Thoracic aorta (tissue), 2 donors: ENCODE measurements at places on chromosomes 2 and 18.

GRCh38 chr18:31636387-31636786 lies 44.7 kb downstream of the TTR start:
- no peaks in the 10 kb centered on the region for H3K36me3 ChIP-seq
- DNase-seq: no peak
- no peak overlapping the region for H3K27ac ChIP-seq
- H3K4me1 ChIP-seq: no peaks in the 10 kb centered on the region

DNA sequence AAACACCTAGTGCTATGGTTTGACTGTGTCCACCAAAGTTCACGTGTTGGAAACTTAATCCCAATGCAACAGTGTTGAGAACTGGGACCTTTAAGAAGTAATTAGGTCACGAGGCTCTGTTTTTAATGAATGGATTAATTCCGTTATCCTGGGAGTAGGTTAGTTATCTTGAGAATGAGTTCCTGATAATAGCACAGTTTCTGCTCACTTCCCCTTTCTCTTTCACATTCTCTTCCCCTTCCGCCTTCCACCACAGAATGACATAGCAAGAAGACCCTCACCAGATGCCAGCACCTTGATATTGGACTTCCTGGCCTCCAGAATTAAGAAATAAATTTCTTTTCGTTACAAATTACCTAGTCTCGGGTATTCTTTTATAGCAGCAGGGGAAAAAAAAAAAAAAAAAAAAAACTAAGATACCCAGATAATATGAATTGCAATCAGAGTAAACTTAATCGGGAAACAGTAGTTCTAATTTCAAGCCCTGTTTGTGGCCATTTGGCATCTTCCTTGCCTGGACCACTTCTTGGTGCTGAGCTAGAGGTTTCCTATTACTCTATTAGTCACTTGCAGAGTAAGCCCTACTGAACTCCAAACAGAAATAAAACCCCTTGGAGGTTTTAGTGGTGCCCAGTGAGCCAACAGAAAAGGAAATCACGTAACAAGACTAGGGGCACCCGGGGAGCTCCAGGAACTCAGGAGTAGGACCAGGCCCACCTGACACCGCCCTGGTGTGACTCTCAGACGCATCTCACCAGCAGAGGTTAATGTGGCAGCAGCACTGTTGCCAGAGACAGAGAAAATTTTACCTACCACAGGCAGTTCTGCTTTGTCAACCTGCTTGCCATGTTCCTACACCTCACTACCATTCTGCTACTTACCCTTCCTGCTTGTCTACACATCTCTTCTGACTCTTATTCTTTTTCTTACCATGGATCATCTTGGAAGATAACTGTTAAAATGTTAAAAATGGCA lies 147.6 kb upstream of the CAB39 start:
- no peak overlapping the region for H3K27ac ChIP-seq
- H3K4me3 ChIP-seq: no peak overlapping the region
- H3K36me3 ChIP-seq: no peaks in the 10 kb centered on the region

GRCh38 chr2:14635391-14635871 lies 2.9 kb downstream of the LRATD1 start:
- peaks cover 27% of the 10 kb centered on the region for H3K4me1 ChIP-seq
- peak overlapping the region; percentile 86 for H3K27ac ChIP-seq
- no peaks in the 10 kb centered on the region for H3K27me3 ChIP-seq

GRCh38 chr2:96163768-96164429 lies 18.7 kb upstream of the DUSP2 start:
- no peaks in the 10 kb centered on the region for H3K4me1 ChIP-seq
- H3K4me3 ChIP-seq: no peak overlapping the region
- no peak overlapping the region for H3K27ac ChIP-seq
- no peaks in the 10 kb centered on the region for H3K27me3 ChIP-seq

DNA sequence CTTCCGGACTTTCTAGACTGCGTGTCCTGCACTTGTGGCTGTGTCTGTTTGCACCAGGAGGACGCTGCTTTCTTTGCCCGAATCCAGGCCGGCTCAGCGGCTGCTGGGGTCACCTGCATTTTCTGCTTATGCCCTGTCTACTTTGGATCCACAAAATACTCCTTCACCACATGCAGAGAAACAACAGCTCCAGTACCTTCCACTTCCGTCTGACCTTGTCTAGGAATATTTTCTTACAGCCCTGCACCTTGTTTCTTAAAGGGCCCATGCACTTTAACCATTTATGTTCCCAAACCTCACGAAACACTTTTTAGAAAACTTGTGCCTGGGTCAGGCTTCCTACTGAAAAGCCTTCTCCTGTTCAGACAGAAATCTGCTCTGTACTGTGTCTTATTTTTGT lies 129.4 kb upstream of the NCK2 start:
- H3K27ac ChIP-seq: no peak overlapping the region
- H3K4me1 ChIP-seq: no peaks in the 10 kb centered on the region
- H3K36me3 ChIP-seq: no peaks in the 10 kb centered on the region
- H3K27me3 ChIP-seq: no peaks in the 10 kb centered on the region

DNA sequence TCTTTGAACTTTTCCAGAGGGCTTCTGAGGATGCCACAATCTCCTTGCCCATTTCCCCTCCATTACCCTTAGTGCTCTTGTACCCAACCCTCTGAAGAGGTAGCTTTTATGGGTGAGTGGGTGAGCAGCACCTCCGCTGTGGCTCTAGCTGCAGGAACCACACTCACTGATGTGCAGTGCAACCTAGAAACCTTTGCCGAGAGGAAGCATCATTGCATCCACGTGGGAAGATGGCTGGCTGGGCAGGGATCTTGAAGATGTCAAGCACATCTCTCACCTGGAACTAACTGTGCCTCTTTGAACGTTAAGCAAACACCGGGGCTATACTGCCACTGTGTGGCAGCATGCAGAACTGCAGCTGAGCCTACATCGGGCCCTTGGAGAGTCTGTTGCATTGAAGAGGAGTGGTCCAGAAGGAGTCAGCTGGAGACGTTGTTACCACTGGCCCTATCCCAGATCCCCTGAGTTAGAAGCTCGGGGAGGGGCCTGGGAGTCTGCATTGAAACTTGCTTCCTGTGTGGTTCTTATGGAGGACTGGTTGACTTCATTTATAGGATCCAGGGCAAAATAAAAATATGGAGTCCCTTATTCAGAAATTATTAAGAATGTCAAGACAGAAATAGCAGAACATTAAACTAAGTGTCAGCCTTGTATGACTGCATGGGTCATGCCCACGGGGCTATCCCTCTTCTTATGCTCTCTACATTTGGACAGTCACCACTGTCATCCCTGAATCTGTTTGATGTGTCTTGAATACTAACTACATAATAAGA lies 28.7 kb downstream of the IGFBP5 start:
- H3K36me3 ChIP-seq: peaks cover 15% of the 10 kb centered on the region
- peaks cover 4% of the 10 kb centered on the region for H3K4me1 ChIP-seq
- H3K27ac ChIP-seq: no peak overlapping the region
- DNase-seq: no peak
- no peak overlapping the region for H3K4me3 ChIP-seq
- no peaks in the 10 kb centered on the region for H3K27me3 ChIP-seq

GRCh38 chr2:24617424-24617823 lies 126.4 kb downstream of the NCOA1 start:
- H3K27ac ChIP-seq: no peak overlapping the region
- H3K27me3 ChIP-seq: no peaks in the 10 kb centered on the region
- H3K4me3 ChIP-seq: no peak overlapping the region
- H3K36me3 ChIP-seq: no peaks in the 10 kb centered on the region
- DNase-seq: no peak

DNA sequence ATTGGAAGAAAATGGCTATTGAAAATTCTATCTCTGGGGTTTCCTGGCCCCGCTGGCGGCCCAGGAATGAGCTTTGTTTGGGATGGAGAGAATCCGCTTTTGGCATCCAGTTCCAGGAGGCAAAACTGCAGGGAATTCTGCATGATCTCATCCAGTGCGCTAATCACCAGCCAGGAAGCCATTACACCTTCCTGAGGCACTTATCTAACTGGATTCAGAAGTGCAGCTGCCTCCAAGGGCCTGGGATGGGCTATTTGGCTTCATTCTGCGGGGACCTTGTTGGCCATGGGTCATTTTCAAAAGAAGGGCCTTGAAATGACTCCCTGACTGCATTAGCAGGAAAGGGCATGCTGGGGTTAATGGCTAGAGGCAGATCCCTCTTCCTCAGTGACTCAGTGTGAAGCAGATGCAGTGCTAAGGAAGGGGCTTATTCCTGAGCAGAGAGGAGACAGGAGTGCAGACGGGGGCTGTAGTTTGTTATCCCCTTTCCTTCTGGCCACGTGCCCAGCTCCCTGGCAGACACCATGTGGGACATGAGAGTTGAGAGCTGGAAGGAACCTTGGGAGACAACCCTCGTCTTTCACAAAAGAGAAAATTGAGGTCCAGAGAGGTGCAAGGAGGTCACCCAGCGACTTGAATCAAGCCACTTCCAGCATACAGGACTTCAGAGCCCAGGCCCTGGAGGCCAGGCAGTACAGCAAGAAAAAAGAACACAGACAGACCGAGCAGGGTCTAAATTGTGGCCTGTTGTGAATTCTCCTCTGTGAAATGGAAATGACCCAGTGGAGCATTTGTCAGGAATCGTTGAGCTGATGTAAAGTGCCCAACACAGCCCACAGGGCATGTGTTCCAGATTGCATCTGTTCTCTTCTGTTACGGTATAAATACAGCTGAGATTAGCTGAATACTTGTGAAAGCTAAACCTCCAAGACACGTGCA lies 161.8 kb downstream of the PRKCE start:
- H3K36me3 ChIP-seq: no peaks in the 10 kb centered on the region
- no peak overlapping the region for H3K27ac ChIP-seq
- DNase-seq: no peak
- no peaks in the 10 kb centered on the region for H3K27me3 ChIP-seq

DNA sequence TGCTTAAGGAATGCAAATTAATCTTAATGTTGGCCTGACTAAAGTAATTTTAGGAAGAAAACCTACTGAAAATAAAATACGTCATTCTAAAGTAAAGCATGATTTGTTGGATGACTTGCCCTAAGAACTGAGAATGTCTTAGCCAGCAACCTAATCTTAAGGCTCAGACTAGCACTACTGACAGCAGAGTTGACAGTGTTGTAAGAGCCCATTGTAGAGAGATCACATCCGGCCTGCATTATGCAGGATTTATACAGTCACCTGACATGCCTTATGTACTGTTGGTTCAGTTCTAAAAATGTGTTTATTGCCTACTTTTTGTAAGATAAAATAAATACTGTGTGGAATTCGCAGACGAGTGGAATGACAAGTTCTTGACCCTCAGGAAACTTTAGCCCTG lies 82.3 kb downstream of the TMEM185B start:
- H3K27ac ChIP-seq: no peak overlapping the region
- no peaks in the 10 kb centered on the region for H3K27me3 ChIP-seq
- DNase-seq: no peak
- H3K4me1 ChIP-seq: no peaks in the 10 kb centered on the region
- no peak overlapping the region for H3K4me3 ChIP-seq

DNA sequence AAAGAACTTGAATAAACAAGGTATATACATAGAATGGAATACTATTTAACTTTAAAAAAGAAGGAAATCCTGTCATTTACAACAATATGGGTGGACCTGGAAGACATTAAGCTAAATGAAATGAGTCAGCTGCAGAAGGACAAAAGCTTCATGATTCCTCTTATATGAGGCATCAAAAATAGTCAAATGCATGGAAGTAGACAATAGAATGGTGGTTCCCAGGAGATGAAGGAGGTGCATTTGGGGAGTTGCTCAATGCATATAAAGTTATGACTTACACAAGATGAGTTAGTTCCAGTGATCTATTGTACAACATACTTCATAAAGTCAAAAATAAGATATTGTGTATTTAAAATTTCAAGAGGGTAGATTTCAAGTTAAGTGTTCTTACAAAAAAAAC lies 426.1 kb upstream of the UBE2E3 start:
- no peak for DNase-seq
- no peak overlapping the region for H3K27ac ChIP-seq
- no peaks in the 10 kb centered on the region for H3K36me3 ChIP-seq

DNA sequence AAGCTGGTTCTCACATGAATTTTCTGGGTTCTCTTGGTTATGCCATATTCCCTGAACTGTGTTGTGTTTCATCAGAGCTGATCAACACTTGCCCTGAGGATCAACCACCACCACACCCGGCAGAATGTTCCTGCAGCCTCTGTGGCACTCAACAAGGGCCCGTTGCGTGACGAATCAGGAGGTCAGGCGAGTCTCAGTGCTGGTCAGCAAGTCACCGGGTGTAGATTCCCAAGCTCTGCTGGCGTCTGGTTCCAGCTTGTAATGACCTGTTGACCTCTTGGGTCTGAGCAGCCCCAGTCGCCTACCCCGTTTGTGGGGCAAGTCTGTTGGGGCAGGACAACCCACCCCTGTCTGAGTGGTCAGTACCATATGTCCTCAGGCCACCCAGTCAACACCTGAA lies 46.0 kb downstream of the ADCY3 start:
- H3K4me1 ChIP-seq: no peaks in the 10 kb centered on the region
- no peak overlapping the region for H3K4me3 ChIP-seq
- no peaks in the 10 kb centered on the region for H3K27me3 ChIP-seq
- H3K27ac ChIP-seq: no peak overlapping the region

DNA sequence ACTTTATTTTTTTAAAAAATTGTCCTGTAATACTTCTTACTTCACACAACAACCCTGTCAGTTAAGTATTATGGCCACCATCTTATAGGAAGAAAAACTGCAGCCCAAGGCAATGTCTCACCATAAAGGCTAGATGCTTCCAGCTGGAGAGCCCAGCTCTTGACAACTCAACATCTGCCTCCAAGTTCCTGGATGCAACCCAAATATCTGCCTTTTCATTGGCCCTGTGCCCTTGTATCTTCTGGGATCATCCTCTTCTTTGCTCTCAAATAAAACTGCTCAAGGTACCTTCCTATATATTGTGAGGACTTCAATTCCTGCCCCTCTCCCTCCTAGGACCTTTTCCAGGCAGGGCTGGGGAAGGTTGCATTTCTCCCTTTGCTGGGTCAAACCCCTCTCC lies 69.5 kb downstream of the BIN1 start:
- no peaks in the 10 kb centered on the region for H3K36me3 ChIP-seq
- DNase-seq: no peak
- no peak overlapping the region for H3K27ac ChIP-seq

DNA sequence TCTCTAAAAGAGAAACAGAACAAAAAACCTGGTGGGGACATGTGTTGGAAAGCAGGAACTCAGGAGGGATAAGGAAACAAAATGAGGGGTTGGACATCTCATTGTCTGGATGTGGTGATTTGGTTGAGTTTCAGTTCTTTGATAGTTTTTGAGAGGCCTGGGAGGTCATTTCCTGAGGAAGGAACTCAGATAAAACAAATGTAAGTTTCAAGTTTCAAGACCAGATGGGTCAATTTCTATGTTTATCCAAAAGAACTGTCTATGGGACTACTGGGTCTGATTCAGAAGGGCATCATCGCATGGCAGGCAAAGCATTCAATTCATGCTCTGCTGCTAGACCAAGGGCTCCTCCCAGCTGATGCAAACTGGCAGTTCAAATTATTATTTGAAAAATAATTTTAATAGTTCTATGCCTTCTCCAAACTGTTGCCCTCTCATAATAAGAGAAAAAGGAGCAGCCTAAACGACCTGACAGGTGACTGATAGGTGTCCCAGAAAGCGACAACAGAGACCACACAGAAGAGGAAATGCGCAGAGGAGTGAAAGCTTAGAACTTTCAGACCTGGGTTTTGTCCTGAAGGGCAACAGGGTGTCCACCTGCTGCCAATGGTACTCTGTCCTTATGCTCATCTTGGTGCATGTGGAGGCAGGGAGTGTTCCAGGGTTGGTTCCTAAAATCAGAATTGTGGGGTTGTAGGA lies 39.3 kb upstream of the SH3RF3 start:
- no peak for DNase-seq
- no peaks in the 10 kb centered on the region for H3K27me3 ChIP-seq
- no peak overlapping the region for H3K4me3 ChIP-seq
- H3K27ac ChIP-seq: no peak overlapping the region
- no peaks in the 10 kb centered on the region for H3K4me1 ChIP-seq
- no peaks in the 10 kb centered on the region for H3K36me3 ChIP-seq
